ENCODE measurements at places on chromosomes 12 and 14. TPM values are rescaled to one million over a fixed set of nuclear protein-coding genes. Genes with fewer than 3 reads are reported as not detected.
A peak's percentile ranks its signal among the peaks of the same experiment; 100 is the strongest.

The HDAC7 gene
- total RNA-seq: 151 TPM

- H3K4me3 ChIP-seq: peak overlapping the region; percentile 49
- peak overlapping the region; percentile 74 for H3K27ac ChIP-seq
- H3K4me1 ChIP-seq: peaks cover 47% of the 10 kb centered on the region
- no peaks in the 10 kb centered on the region for H3K27me3 ChIP-seq
Measured at GRCh38 chr12:568486-568885, 94.8 kb downstream of the NINJ2 start.

The PLBD1 gene
- 5.1 TPM for total RNA-seq

The BCL11B gene
- 167 TPM for total RNA-seq

The ADAM20 gene
- total RNA-seq: 0.37 TPM

The KRT2 gene
- total RNA-seq: not detected

GRCh38 chr14:35403114-35403602 lies 1.4 kb downstream of the NFKBIA start:
- peaks cover 63% of the 10 kb centered on the region for H3K4me1 ChIP-seq
- peak overlapping the region; percentile 95 for H3K4me3 ChIP-seq
- H3K36me3 ChIP-seq: peaks cover 2% of the 10 kb centered on the region

The MYF5 gene
- not detected for total RNA-seq

GRCh38 chr14:68652433-68652690 lies 140.5 kb downstream of the ZFP36L1 start:
- no peak overlapping the region for H3K4me3 ChIP-seq
- peak overlapping the region; percentile 1 for H3K27ac ChIP-seq
- peaks cover 8% of the 10 kb centered on the region for H3K4me1 ChIP-seq
- H3K36me3 ChIP-seq: no peaks in the 10 kb centered on the region
- no peak for DNase-seq
- no peaks in the 10 kb centered on the region for H3K27me3 ChIP-seq

GRCh38 chr12:63952995-63953394 lies 108.5 kb downstream of the SRGAP1 start:
- no peak for DNase-seq
- H3K27me3 ChIP-seq: peaks cover 17% of the 10 kb centered on the region
- H3K27ac ChIP-seq: no peak overlapping the region
- H3K36me3 ChIP-seq: no peaks in the 10 kb centered on the region
- H3K4me3 ChIP-seq: no peak overlapping the region

DNA sequence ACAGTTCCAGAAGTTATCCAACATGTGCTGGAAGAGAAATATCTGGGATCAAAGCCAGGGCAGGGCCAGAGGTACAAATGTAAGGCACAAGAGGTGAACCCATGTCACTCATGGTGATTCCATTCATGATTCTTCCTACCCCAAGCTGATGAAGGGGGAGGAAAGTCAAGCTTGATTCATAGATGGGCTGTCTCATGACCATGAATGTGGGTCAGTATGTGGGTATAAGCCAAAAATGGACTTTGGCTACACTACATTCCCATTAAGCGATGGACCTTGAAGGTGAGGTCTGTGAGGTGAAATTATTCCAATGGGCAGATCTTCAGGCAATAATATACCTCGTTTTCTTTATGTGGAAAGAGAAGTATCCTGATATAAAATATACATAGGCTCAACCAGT lies 217.1 kb downstream of the BTG1 start:
- no peaks in the 10 kb centered on the region for H3K36me3 ChIP-seq
- DNase-seq: no peak
- no peaks in the 10 kb centered on the region for H3K4me1 ChIP-seq
- H3K27ac ChIP-seq: no peak overlapping the region

The PPP4R4 gene
- total RNA-seq: 2.6 TPM

DNA sequence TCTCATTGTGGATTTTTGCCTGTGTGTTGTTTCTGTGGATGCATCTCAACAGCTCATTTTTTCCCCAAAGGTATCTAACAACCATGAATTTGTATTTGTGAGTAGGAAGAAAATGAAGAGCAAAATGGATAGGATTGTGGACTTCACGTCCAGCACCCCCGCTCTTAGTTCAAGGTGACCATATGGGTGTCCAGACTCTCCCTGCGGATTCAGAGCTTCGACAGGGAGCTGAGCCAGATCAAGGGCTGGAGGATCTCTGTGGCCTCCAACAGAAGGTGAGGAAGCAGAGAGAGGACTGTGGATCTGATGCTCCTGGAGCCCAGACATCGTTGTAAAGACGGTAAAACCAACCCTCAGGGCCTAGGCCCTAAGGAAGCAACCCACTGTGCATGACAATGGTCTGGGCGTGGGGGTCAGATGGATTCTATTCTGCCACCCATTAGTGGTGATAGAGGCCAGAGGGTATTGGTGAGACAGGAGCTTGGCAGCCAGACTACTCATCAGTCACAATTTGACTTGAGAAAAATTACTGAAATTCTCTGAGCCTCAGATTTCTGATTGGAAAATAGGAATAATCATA lies 659.7 kb upstream of the TMEM132C start:
- no peak for DNase-seq
- H3K27ac ChIP-seq: no peak overlapping the region
- peaks cover 3% of the 10 kb centered on the region for H3K36me3 ChIP-seq
- H3K27me3 ChIP-seq: peaks cover 10% of the 10 kb centered on the region
- H3K4me3 ChIP-seq: no peak overlapping the region

DNA sequence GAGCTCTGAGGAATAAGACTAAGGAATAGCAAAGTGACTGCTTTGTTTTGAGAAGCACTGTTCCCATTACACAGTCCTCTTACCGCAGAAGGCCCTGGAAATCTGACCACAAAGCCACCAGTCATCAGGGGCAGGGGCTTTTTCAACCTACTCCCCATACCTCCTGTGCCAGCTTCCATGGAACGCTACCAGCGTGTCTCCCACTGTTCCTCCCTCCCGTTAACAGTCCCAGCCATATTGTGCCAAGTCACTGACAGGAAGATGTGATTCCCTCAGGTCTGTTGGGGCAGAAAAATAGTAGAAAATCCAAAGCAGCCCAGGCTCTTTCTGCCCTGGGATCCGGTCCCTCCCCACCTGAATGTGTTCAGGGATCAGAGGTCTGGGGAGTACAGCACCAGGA lies 46.6 kb upstream of the VPS33A start:
- H3K36me3 ChIP-seq: peaks cover 10% of the 10 kb centered on the region
- DNase-seq: no peak
- peak overlapping the region; percentile 66 for H3K27ac ChIP-seq
- H3K27me3 ChIP-seq: no peaks in the 10 kb centered on the region

The TSPAN31 gene
- total RNA-seq: 11.8 TPM

DNA sequence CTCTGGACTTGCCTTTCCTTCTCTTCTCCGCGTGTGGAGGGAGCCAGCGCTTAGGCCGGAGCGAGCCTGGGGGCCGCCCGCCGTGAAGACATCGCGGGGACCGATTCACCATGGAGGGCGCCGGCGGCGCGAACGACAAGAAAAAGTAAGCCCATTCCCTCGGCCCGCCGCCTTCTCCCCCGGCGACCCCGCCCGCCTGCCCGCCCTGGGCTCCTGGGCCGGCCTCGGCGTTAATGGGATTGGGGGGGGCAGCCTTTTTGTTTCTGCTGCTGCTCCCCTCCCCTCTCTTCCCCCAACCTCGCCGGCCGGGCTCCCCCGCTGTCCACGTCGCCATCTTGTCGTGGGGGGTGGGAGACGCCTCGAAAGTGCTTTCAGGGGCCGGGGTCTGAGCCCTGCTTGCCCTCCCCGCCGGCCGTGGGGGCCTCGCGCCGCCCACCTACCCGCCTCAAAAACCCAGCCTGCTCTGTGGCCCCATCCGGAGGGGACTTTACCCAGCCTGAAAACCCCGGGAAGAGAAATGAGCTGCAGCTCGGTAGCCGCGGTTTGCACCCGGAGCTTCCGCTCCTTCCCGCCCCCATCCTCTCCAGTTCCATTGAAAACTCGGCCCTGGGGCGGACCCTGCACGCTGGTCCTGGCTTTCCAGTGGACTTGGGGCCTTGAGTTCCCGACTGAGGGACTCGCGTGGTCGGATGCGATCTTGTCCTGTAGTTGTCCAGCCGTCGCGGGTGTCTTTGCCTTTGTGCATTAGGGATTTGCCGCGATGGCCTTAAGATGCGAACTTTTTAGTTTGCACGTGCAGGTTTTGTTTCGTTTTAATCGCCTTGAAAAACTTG lies 598 bp downstream of the HIF1A start:
- peak overlapping the region; percentile 96 for H3K27ac ChIP-seq
- peaks cover 46% of the 10 kb centered on the region for H3K4me1 ChIP-seq
- peak; percentile 36 for DNase-seq
- H3K4me3 ChIP-seq: peak overlapping the region; percentile 96
- H3K36me3 ChIP-seq: no peaks in the 10 kb centered on the region

The RPL10L gene
- not detected for total RNA-seq

DNA sequence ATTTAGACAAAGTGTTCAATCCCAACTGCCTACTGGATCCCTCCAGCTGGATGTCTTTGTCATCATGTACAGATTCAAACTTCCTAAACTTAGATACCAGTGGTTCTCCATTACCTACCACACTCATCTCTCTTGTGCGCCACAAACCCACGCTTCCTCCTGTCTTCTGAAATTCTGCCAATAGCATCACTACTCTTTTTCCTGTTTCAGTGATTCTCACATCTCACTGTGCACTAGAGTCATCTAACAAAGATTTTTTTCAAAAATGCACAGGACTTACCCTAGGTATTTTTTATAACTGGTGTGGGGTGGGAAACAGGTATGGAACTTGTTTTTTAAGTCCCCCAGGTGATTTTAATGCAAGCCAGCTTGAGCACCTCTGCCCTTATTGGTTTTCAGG lies 5.9 kb downstream of the PSMB5 start:
- DNase-seq: no peak
- H3K27me3 ChIP-seq: no peaks in the 10 kb centered on the region
- peaks cover 14% of the 10 kb centered on the region for H3K36me3 ChIP-seq
- H3K4me3 ChIP-seq: no peak overlapping the region
- peak overlapping the region; percentile 90 for H3K27ac ChIP-seq

DNA sequence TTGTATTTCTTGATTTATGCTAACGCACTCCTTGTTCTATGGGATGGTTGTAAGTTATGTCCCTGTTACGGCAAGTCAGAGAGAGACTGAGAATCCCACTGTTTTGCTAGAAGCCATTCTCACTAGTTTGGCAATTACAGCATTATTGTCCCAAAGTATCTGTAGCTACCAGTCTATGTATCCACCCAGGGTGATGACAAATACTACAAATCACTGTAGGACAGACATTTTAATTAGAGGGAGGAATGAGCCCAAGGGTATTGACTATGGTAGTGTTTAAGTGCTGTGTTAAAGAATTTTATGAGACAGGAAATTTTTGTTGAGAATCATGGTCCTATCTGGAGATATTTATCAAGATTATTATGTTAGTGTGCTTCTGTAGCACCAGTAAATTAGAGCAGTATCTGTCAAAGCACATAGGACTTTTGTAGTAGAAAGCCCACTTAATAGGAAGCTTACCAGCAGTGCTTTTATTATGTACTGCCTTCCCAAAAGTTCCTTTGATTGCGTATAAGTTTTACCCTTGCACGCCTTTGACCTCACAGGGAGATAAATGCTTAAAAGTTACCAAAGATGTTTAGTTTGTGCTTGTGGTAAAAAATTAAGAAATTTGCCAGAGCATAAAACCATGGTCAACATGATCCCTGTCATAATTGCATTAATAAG lies 10.7 kb downstream of the PRKCH start:
- no peak for DNase-seq
- peak overlapping the region; percentile 91 for H3K4me3 ChIP-seq
- peaks cover 9% of the 10 kb centered on the region for H3K36me3 ChIP-seq
- H3K27ac ChIP-seq: peak overlapping the region; percentile 100

The CDCA3 gene
- 0.87 TPM for total RNA-seq

The FOXN4 gene
- total RNA-seq: not detected

- H3K4me3 ChIP-seq: no peak overlapping the region
- no peaks in the 10 kb centered on the region for H3K4me1 ChIP-seq
- H3K36me3 ChIP-seq: no peaks in the 10 kb centered on the region
Measured at GRCh38 chr12:125983094-125983783, 918.0 kb downstream of the AACS start.

- DNase-seq: no peak
- H3K4me3 ChIP-seq: no peak overlapping the region
- H3K27me3 ChIP-seq: no peaks in the 10 kb centered on the region
- no peaks in the 10 kb centered on the region for H3K4me1 ChIP-seq
Measured at GRCh38 chr12:79294590-79294989, 396.2 kb downstream of the PAWR start.

The TSPAN19 gene
- not detected for total RNA-seq

DNA sequence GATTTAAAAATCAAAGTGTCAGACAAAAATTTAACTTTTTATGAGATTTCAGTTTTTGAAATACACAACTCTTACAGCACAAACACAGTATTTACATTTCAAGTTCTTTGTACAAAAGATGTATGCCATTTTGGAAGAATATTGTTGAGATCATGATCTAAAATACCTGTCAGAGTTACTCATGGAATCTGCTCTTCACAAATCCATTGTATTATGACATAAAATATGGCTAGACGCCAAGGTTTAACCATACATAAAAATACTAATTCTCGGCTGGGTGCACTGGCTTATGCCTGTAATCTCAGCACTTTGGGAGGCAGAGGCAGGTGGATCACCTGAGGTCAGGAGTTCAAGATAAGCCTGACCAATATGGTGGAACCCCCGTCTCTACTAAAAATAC lies 6.2 kb upstream of the SYCP3 start:
- H3K36me3 ChIP-seq: peaks cover 11% of the 10 kb centered on the region
- H3K27ac ChIP-seq: no peak overlapping the region
- H3K4me3 ChIP-seq: no peak overlapping the region
- no peak for DNase-seq

The OR11G2 gene
- total RNA-seq: not detected

DNA sequence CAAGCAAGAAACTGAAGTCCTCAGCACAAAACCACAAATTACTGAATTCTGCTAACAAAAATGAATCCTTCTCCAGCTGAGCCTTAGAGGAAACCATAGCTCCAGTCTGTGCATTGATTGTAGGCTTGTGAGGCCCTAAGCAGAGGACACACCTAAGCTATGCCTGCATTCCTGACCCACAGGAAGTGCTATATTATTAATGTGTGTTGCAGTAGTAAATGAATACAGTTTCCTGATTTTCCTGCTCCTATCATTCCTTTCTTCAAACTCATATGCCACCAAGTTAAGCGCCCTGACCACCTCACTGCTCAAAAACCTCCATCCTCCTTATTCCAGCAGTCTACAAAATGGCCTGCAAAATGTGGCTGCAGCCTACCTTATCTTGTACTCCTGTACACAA lies 151.9 kb upstream of the ABCD2 start:
- H3K27ac ChIP-seq: no peak overlapping the region
- H3K4me1 ChIP-seq: peaks cover 2% of the 10 kb centered on the region
- DNase-seq: no peak
- H3K36me3 ChIP-seq: peaks cover 7% of the 10 kb centered on the region
- H3K27me3 ChIP-seq: no peaks in the 10 kb centered on the region

DNA sequence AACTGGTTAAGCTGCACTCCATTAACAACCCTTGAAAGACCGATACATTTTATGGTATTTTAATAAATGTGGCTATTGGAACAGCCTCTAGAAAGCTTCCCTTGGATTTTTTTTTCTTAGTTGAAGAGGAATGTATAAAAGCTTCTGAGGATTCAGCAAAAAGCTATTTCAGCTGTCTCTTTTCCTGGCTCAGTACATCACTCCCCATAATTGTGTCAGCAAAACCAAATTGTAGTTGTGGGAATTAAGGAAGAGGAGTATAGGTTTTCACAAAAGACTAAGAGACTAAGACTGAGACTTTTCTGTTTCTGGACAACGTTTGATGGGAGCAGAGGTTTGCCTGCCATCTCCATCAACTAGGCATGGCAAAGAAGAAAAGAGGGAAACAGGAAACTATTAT lies 106.5 kb downstream of the C12orf50 start:
- H3K4me3 ChIP-seq: no peak overlapping the region
- H3K36me3 ChIP-seq: no peaks in the 10 kb centered on the region
- no peaks in the 10 kb centered on the region for H3K27me3 ChIP-seq
- no peak overlapping the region for H3K27ac ChIP-seq
- no peak for DNase-seq
- no peaks in the 10 kb centered on the region for H3K4me1 ChIP-seq
